ENCODE measurements at places on chromosomes 2 and 18.

- DNase-seq = no peak
Measured at GRCh38 chr2:223949241-223949840, 4.2 kb upstream of the WDFY1 start.

GRCh38 chr18:63664571-63664970 is 2.9 kb upstream of the SERPINB3 start:
- DNase-seq = no peak

- no peak for DNase-seq
Measured at GRCh38 chr18:11842562-11842961, 8.7 kb upstream of the CHMP1B start.

DNA sequence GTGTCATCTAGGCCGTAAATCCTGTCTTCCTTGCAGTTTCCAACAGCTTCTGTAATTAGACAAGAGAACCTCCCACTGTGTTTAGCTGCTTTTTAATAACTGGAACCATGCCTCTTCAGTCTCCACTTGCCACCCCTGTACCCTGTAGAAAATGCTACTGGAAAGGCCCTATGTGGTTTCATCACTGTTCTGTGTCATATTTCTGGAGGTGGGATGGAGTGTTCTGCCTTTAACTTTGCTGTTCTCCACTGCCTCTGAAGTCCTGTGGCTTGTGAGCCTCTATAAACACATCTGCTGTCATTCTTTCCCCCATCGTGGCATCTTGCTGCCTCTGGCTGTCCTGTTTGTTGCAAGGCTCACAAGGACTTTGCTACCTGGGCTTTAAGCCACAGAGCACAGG is 17.9 kb downstream of the MGAT5 start:
- no peak for DNase-seq

DNA sequence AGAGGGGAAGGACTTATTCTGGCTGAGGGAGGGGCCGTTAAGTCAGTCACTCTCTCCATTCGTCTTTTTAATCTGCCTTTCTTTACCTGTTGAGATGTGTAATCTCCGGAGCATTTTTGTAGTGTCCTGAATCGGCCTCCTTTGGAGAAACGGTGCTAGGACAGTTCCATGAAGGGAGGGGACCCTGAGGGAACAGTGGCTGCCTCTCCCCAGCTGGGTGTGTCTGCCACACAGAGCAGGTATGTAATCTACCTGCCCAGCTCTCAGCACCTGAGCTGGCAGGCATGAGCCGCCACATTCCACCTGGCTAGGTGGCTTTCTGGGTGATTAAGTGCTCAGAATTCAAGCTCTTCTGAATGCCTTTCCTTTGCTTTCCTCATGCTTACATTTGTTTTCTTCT is 131.2 kb downstream of the WDSUB1 start:
- no peak for DNase-seq

GRCh38 chr2:65453916-65454315 is 21.5 kb upstream of the SPRED2 start:
- no peak for DNase-seq

DNA sequence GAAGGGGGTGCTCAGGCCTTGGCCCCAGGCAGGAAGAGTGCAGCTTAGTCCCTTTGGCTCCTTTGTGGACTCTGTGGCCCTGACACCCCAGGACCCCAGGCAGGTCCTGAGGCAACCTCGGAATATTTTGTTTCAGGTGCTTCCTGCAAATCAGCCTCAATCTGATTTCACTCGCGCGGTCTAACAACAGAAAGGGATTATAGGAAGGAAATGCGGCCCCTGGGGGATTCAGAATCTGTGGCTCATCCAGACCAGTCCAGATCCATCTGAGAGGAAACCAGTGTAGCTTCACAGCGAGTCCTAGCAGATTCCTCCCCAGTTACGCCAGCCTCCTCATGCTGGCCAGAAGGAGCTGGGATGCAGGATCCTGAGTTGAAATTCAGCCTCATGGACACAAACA is 59.5 kb upstream of the YWHAQ start:
- no peak for DNase-seq

DNA sequence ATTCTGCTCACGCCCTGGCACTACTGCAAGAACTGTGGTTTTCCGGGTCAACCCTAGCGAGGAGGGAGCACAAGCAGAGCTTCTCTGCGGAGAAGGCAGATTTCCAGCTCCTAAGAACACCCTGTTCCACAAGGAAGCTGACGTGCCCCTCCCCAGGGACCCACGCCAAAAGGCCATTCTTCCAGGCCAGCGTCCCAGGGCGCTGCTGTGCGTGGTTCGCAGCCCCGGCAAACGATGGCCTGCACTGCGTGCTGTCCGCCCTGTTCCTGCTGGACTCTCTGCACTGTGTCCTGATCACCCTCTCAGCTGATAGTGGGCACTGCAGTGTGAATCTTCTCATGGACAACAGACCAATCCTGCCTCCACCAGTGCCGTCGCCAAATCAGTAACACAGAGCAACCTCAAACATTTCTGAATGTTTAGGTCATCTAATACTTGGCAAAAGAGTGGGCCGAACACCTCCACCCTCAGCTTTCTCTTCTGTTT is 49.1 kb downstream of the ADI1 start:
- no peak for DNase-seq

DNA sequence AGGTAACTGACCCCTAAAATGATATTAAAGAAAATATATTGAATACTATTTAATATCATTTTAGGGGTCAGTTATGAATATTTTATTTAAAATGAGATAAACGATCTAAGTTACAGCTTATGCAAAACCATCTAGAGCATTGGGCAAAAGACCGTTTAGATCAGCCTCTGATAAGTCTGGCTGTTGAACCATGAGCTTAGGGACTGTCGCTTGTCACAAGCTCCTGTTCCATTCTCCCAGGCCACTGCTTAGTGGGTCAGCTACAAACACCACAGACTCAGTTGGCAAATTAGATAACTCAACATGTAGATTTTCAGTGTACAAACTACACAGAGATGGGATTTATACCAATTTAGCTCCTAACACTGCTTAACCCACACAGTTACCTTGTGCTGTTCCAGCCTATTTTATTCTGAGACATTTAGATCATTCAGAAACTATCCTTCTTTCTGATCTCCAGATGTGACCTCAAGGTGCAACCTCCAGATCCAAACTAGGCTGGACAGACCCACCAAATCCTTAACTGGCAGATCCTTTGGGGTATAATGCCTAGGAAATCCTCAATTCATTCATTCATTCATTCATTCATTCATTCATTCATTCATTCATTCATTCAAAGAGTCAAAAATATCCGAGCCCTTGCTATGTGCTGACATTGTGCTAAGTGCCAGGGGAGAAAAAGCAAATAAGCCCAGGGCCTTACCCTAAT is 82.8 kb downstream of the HRH4 start:
- DNase-seq = no peak

- DNase-seq = no peak
Measured at GRCh38 chr2:138364554-138365162, 136.9 kb upstream of the SPOPL start.

GRCh38 chr2:196957881-196958525 is 31.5 kb upstream of the PGAP1 start:
- DNase-seq = no peak

- DNase-seq = no peak
Measured at GRCh38 chr2:175039031-175039430, 33.9 kb upstream of the CHN1 start.

- no peak for DNase-seq
Measured at GRCh38 chr2:240481720-240482119, 46.3 kb downstream of the GPC1 start.

DNA sequence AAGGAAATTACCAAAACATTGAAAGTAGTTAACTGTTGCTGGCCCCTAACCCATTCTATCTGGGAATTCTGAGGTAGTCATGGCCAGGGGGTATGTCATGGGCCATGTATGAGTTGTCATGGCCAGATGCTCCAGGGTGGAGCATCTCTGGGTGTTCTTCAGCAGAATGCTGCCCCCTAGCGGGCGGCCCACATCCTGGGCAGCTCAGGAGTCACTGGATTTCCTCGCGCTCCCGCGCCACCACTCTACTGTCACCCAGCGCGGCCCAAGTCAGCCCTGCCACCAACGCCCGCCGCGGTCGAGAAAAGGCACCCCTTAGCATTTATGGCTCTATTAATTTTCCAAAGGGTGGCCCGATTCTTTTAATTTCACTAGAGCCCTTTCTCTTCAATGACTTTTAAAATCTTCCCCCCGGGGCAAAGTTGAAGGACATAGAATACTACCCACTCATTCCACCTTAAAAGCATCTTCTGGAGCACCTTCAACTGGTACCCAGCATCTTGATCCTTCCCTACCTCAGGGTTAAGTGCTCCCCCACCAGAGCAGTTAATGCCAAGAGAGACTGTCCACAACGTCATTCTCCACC is 41.6 kb downstream of the PKDCC start:
- DNase-seq = peak; percentile 56

- no peak for DNase-seq
Measured at GRCh38 chr2:217631115-217631514, 371.7 kb downstream of the TNS1 start.

DNA sequence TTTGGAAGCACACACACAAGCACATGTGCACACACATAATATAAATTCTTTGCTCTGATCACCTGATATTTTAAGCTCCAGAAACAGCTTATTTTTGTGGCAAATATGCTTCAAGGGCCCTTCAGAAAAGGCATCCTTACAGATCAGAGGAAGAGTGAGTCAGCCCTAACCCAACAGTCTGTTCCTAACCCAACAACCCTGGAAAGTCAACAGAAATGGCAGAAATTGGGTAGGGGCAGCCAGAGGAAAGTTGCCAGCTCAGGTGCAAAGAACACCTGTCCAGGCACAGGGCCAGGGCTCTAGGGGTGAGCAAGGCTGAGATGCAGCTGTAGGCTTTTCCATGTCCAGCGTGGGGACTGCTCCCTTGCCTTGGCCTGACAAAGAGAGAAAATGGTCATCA is 6.4 kb upstream of the NCKAP5 start:
- DNase-seq = no peak

DNA sequence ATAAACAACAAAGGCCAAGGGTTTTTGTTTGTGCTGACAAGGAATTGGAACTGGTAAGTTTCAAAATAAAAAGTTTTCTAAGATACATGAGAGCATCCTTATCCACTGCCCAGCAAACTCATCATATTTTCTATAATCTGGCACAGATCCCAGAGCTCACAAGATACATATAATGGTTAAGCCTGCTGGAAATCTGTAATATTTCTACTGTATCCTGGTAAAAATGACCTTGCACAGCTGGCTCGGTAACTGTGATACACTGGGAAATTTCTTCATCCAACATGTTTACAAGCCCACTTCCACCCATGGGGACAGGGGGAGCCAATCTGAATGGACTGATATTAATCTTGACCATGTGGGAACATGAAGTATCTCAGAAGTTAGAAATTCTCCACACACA is 425.4 kb upstream of the MMADHC start:
- no peak for DNase-seq

DNA sequence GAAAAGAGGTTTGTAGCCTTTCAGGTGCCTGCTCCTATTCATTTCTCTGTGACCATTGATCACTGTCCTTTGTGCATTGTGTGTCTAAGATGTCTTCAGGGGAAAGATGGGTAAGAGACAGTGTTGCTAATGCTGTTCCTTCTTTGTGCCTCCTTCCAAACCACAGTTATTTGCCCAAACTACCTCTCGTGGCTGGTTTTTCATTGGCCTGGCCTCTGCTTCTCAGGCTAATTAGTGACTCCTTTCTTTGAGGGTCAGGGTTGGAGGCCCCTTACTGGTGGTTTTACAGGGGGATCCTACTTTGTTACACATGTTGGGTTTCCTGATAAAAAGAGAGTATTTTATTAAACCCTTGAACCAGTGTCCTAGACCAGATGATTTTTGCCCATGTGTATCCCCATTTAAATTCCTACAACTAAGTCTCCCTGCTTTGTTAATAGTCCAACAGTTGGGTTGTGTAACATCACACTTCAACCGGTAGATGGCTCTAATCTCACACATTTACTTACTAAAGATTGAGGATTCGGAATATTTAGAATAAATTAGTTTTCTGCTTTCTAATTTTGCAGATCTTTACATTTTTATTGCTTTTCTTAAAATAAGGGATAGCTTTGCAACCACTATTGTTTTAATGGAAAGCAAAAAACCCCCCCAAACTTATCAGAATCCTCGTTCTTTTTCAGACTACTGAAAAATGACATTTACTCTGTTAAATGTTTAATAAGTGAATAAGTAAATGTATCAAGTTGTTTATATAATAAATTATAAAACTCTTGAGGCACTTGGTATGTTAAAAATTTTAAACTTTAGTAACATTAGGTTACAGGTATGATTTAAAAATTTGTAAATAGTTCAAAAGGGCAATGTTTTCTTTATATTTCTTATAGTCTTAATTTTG is 2.4 kb downstream of the MARS2 start:
- DNase-seq = peak; percentile 27

DNA sequence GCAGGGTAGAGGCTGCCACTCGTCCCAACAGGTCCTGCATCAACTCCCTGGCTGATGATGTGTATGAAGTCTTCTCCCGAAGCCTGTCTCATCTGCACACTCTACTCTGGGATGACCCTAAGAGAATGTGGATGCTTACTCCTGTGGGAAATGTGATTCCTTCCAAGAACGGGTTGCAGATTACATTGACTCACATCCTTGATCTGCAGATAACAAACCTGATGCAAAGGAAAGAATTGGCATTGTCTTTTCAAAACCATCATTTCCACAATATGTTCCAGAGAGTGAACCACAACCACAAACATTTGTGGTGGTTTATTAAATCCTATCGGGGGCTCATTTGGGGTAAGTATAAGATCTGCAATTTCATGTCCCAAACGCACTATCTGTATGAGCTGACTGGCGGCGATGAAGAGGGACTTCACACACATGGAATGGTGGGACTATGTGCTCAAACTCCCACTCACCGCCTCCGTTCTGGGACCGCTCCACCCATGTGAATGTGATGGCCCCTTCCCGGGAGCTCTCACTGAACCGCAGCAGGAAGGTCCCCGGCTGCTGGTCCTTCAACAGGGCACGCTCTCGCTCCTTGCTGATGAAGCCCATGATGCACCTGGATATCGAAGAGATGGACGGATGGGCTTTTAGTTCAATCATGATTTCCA is 35.5 kb downstream of the STAT1 start:
- DNase-seq = no peak

GRCh38 chr2:172599947-172600346 is 44.1 kb downstream of the PDK1 start:
- DNase-seq = no peak

DNA sequence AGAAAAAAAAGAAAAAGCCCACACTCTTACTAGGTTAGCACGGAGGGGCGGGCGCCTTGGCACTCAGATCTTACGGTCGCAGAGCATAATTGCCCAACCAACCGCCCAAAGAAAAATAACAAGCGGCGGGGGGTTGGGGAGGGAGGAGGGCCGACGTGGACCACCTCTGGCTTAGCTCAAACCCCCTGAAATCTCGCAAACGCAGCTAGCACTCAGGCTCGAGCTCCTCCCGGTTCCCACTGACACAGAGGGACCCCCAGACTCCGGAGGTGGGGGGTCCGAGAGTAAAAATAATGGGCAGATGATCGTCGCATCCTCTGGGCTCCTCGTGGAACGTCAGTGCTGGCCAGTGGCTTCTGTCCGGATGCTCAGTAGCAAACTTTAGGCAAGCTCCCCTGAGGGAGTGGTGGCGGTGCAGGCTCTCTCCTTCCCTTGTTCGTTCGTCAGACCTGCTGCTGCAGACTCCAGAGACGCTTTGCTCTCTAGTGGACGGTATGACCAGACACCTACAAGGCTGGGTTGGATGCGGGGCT is 12.0 kb downstream of the CATIP start:
- no peak for DNase-seq
